ENCODE measurements at places on chromosomes 1 and 21.

GRCh38 chr1:81509594-81509993, 291.1 kb upstream of the ADGRL2 start:
- no peak for DNase-seq

DNA sequence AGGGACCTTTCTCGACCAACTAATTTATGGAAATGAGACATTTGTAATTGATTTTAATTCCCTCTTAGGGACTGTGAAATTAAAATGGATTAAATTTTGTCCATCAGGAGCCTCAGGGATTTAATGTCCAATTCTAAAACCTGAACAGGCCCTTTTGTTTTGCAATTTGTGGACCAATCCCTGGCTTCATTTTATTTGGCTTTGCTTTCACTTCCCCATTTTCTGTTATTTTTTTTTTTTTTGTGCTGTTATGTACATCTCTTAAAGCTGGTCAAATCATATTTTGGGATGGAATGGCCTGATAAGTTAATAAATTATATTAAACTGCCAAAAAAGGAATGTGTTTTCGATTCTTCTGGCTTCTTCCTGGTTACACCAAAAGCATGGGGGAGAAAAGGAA, 28.9 kb downstream of the ZSCAN20 start:
- no peak for DNase-seq

DNA sequence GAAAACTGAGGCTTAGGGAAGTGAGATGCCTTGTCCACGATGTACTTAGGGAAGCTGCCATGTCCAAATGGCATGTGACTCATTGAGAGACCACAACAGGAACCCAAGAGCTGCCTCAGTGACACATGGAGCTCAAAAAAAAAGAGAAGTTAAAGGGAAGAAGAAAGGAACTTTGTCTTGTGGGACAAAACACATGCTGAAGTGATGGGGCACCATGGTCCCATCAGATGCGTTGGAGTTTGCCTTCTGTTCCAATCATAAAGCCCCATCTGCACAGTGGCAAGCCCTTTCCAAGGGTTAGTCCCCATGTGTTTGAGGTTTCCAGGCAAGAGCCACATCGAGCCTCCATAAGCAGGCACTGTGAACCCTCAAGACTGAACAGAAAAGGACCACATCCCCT, 8.0 kb downstream of the MED8 start:
- no peak for DNase-seq

DNA sequence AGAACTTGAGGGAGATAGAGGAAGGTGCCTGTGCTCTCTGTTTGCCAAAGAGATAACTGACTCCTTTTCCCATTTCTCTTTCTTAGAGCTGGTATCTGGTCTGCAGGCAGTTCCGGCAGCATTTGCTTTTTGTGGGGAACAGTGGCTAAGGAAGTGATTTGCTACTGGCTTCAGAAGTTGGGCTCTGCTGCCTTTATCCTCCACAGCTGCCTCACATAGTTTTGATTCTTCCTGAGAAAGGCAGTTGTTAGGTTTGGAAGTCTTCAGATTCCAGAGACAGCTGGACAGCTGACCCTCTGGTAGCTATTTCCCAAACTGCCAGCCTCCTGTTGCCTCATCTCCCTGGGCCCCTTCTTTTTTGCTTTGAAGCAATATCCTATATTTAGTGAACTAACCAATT, 62.6 kb upstream of the MACF1 start:
- DNase-seq: no peak

- no peak for DNase-seq
Observed at GRCh38 chr21:27480841-27481261, 514.0 kb upstream of the ADAMTS5 start.

All from NCI-H1417 treated with DMSO at 0.1 percent for 48 hours (cell line).